ENCODE measurements at places on chromosomes 11 and 22. TPM values are rescaled to one million over a fixed set of nuclear protein-coding genes. Genes with fewer than 3 reads are reported as not detected.

GRCh38 chr11:57364851-57365660 lies 15.9 kb downstream of the PRG3 start:
- peaks cover 3% of the 10 kb centered on the region for H3K4me1 ChIP-seq
- DNase-seq, result no peak
- peaks cover 13% of the 10 kb centered on the region for H3K27me3 ChIP-seq
- no peaks in the 10 kb centered on the region for H3K36me3 ChIP-seq

DNA sequence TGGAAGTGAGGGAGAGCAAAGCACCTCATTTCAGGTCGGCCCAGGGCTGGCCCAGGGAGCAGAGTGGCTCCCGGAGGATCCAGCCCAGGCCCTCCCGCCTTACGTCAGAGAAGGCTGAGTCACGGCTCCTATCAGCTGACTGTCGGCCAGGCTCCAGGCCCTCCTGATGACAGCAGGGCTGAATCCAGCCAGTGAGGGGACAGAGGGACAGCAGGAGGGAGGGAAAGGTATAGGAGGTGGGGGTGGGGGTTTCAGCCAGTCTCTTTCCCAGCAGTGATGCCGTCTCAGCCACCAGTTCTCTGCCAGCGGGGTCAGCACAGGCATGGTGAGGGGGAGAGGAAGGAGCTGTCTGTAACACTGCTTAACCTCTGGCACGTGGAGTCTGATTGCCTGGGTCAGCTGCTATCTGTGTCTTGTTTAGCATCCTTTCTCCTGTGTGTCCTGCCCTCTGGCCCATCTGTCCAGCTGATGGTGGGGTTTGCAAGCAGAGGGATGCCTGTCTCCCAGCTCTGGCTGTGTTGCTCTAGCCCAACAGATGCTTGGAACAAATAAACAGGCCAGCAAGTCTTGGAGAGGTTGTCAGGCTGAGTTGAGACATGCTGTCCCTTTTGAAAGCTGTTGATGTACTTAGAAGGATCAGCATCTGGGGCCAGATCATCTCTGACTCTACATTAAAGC lies 74.0 kb downstream of the ADAMTS15 start:
- no peak overlapping the region for H3K4me3 ChIP-seq
- no peaks in the 10 kb centered on the region for H3K27me3 ChIP-seq
- DNase-seq, result peak; percentile 94
- peaks cover 27% of the 10 kb centered on the region for H3K4me1 ChIP-seq
- H3K27ac ChIP-seq, result peak overlapping the region; percentile 72

GRCh38 chr11:130415731-130416529 lies 12.5 kb downstream of the ADAMTS8 start:
- H3K4me1 ChIP-seq, result peaks cover 12% of the 10 kb centered on the region
- no peak for DNase-seq
- H3K4me3 ChIP-seq, result no peak overlapping the region
- H3K27ac ChIP-seq, result no peak overlapping the region
- peaks cover 13% of the 10 kb centered on the region for H3K27me3 ChIP-seq

DNA sequence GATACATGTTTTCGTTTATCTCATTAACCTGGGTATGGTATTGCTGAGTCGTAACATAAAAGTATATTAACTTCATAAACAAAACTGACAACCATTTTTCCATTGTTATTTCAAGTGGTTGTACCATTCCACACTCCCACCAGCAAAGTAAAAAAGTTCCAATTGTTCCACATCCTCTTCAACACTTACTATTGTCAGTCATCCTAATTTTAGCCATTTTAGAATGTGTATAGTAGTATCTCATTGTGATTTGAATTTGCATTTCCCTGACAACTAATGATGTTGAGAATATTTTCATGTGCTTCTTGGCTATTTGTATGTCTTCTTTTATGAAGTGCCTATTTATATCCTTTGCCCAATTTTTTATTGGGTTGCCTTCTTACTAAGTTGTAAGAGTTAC lies 10.5 kb upstream of the CD3E start:
- H3K4me3 ChIP-seq, result no peak overlapping the region
- no peak for DNase-seq
- no peaks in the 10 kb centered on the region for H3K36me3 ChIP-seq
- no peak overlapping the region for H3K27ac ChIP-seq
- H3K4me1 ChIP-seq, result no peaks in the 10 kb centered on the region
- H3K27me3 ChIP-seq, result peaks cover 15% of the 10 kb centered on the region

DNA sequence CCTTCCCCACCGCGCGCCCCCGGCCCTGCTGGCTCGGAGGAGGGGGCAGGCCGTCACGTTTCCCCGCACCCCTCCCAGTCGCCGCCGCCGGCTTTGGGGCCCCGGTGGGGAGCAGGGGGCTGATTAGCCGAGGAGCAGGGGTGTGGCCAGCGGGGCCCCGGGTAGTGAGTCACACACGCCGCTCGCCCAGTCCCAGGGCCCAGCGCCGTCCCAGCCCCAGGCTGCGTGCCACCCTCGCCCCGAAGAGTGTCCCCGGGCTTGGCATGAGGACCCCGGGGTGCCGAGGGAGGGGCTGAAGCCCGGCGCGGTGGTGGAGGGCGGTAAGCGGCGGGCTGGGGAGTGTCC lies 34.4 kb downstream of the PRDM11 start:
- H3K27ac ChIP-seq, result peak overlapping the region; percentile 38
- peak; percentile 33 for DNase-seq
- H3K4me1 ChIP-seq, result peaks cover 33% of the 10 kb centered on the region
- H3K27me3 ChIP-seq, result no peaks in the 10 kb centered on the region
- no peaks in the 10 kb centered on the region for H3K36me3 ChIP-seq
- H3K4me3 ChIP-seq, result peak overlapping the region; percentile 36

DNA sequence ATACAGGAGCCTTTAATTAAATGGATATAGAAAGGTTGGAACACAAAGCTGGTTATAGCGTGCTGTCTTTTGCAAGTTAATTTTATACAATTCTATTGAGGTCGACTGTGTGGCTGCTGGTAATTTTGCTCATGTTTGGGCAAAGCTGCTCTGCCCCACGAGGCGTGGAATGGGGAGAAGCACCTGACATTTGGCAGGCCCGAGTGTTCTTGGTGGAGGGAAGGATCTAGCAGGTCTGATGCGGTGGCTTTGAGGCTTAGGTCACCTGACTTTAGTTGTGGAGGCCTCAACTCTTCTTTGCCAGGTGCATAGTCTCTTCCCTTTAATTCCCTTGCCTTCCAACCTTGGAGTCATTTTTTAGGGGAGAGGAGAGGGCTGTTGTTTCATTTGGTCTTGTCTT lies 97.3 kb downstream of the ZBTB16 start:
- no peak overlapping the region for H3K27ac ChIP-seq
- no peaks in the 10 kb centered on the region for H3K36me3 ChIP-seq
- H3K4me3 ChIP-seq, result no peak overlapping the region
- peaks cover 81% of the 10 kb centered on the region for H3K27me3 ChIP-seq
- no peak for DNase-seq

DNA sequence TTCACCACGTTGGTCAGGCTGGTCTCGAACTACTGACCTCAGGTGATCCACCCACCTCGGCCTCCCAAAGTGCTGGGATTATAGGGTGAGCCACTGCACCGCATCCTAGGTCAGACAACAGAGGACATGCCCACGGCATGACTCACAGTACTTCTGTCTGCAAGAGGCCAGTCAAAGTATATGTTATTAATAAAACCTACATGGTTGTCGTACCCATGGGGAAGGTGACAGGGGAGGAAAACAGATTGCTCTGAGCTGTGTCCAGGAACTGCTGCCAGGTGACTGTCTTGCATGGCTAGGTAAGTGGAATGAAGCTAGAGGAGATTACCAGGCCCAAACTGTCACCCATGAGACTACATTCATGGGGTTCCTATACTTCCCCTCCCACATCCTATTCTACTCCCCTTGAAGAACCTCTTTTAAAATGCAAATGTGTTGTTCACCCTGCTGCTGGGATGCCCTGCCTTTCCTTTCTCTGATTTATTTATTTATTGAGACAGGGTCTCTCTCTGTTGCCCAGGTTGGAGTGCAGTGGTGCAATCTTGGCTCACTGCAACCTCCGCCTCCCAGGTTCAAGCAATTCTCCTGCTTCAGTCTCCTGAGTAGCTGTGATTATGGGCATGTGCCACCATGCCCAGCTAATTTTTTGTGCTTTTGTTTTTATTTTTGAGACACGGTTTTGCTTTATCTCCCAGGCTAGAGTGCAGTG lies 2.0 kb upstream of the NLRX1 start:
- no peak overlapping the region for H3K27ac ChIP-seq
- H3K27me3 ChIP-seq, result no peaks in the 10 kb centered on the region
- H3K36me3 ChIP-seq, result no peaks in the 10 kb centered on the region
- peak; percentile 63 for DNase-seq
- peaks cover 15% of the 10 kb centered on the region for H3K4me1 ChIP-seq

DNA sequence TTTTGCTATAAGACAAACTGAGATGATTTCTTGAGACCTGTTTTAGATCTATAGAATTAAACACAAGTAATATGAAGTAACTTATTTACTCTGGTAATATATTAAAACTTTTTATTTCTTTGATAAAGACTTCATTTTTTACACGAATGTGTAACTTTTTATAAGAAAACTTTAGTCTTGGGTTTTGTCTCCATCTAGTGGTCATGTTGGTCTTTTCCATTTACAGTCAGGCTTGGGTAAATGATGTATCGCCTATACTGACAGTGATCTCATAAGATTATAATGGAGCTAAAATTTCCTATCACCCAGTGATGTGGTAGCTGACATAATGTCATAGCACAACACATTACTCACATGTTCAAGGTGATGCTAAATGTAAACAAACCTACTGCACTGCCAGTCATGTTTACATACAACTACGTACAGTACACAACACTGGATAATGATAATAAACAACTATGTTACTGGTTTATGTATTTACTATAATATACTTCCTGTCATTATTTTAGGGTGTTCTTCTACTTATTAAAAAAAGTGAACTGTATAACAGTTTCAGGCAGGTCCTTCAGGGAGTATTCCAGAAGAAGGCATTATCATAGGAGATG lies 7.5 kb upstream of the C11orf97 start:
- no peaks in the 10 kb centered on the region for H3K27me3 ChIP-seq
- no peaks in the 10 kb centered on the region for H3K36me3 ChIP-seq
- H3K4me3 ChIP-seq, result no peak overlapping the region
- peak; percentile 24 for DNase-seq
- no peaks in the 10 kb centered on the region for H3K4me1 ChIP-seq
- no peak overlapping the region for H3K27ac ChIP-seq

Gene DDTL
- 0.75 TPM for total RNA-seq

Data from astrocyte (in vitro differentiated cells and primary cell).